Stimulated activated CD8-positive, alpha-beta memory T cell treated with anti-CD3 and anti-CD28 coated beads, Interleukin-15, amount 100 ng/mL, for 24 hours (primary cell): ENCODE measurements at places on chromosomes 4 and X.

- no peak for DNase-seq
These were observed 1066.9 kb upstream of the TENM3 start for GRCh38 chr4:181176306-181176705.

GRCh38 chrX:77917294-77917933 lies 6.9 kb downstream of the ATP7A start:
- DNase-seq, result no peak

GRCh38 chr4:186946682-186947294 lies 223.1 kb upstream of the FAT1 start:
- DNase-seq, result no peak

DNA sequence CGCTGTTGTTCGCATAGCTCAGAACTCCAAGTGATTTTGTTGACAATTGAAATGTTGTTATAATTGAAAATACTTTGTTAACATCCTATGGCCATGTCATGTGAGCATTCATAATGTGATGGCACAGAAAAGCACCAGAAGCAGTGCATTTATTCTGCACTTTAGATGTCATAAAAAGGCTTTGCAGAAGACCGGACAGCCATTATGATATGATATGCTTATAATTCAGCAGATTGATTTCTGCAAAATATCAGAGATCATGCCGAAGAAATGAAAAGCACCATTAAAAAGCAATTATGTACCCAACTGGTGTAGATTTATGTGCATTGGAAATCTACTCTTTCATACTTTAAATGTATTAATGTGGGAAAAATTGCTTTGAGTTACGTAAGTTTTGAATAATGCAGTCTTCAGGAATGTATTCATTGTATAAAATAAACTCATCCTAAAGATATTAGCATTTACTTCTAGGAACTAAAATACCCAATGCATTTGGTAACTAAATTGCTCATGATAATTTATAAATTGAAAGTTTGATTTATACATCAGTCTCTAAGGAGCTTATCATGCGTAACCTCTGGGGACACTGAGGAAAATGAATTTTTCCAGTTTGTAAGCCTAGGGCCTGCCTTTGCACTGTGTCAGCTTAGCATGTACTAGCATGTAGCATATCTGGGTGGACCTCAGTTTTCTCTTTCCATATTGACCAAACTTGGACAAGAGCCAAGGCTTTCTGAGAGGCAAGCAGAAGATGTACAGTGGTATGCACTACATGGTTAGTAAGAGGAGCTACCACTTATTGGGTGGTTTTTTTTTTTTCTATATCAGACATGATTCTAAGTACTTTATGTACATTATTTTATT lies 43.6 kb downstream of the TLR10 start:
- no peak for DNase-seq

DNA sequence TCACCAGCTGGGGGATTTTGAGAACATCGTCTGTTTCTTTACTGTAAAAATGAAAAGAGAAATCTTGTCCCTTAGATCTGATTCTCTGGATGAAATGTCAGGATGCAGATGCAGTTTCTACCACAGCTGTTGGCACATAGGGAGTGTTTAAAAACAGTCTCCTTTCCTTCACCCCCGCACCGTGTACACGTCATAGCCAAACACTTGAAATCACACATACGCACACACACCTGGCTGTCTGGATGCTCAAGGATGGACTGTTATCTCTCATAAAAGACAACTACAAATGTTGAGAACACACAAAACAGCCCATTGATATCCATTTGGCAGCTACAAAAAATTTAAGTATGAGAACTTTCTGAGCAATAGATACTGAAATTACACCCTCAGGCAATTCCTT lies 275.8 kb upstream of the CLNK start:
- DNase-seq, result no peak

GRCh38 chr4:123568936-123569335 lies 172.3 kb downstream of the SPRY1 start:
- DNase-seq, result no peak

DNA sequence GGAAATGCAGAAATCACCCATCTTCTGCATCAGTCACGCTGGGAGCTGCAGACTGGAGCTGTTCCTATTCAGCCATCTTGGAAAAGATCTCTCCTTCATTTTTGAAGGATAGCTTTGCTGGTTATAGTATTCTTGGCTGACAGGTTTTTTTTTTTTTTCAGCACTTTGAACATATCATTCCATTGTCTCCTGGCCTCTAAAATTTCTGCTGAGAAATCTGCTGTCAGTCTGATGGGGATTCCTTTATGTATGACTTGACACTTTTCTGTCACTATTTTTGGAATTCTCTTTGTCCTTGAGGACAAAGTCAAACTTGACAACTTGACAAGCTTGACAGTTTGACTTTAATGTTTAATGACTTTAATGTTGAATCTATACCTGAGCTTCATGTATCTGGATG lies 16.8 kb downstream of the HPGDS start:
- DNase-seq, result no peak

DNA sequence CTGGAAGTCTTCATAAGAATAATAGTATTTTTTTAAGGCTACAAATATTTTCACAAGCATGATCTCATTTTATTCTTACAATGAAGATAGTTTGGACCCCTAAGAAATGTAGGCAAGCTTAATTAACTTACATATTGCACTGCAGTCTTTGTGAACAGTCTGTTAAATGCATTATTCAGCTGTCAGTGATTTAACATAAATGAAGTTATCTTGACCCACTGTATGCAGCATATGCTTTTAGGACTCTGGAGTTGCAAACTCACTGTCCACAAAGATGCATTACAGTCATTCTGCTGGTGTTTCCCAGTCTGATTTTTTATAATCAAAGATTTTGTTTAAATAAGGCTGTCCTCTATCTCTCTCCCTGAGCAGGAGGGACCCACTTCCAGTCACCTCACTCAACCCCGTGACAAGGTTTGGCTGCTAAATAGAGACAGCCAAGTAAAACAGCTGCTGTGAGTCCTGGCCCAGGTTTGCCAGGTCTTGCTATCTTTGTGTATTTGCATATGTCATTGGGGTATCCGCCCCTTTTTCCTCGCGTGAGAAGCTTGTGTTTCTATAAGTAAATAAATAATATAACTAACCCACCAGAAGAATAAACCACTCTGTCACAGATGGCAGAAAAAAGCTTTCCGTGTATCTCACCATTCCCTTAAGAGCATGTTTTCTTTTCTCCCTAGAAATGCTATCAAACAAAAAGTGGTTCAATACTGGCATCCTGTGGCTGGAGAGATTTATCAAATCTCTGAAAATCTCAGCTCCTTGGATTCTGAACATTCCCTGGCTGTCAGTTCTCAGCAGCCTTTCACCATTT lies 67.0 kb downstream of the SLC7A11 start:
- no peak for DNase-seq

- DNase-seq, result no peak
These were observed 70.6 kb downstream of the MGST2 start for GRCh38 chr4:139736274-139736660.

- DNase-seq, result no peak
These were observed 566.4 kb upstream of the DIPK2B start for GRCh38 chrX:45766981-45767501.

DNA sequence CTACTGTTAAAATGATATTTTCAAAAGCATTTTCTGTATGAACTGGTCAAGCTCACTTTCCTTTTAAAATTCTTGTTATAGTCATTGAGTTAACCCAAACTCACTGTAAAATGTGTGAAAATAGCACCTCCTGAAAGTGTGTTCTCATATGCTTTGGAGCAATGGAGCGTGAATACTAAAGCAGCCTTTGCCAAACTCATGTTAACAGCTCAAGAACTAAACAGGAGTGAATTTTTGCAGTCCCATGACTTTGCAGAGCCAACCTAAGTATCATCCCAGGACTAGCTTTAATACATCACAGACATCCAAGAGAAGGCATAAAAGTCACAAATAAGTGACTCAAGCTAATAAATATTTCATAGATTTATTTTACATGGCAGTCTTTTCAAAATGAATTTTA lies 2.3 kb downstream of the AMMECR1 start:
- DNase-seq, result no peak

- no peak for DNase-seq
These were observed 952 bp downstream of the ANOS1 start for GRCh38 chrX:8730812-8731558.

DNA sequence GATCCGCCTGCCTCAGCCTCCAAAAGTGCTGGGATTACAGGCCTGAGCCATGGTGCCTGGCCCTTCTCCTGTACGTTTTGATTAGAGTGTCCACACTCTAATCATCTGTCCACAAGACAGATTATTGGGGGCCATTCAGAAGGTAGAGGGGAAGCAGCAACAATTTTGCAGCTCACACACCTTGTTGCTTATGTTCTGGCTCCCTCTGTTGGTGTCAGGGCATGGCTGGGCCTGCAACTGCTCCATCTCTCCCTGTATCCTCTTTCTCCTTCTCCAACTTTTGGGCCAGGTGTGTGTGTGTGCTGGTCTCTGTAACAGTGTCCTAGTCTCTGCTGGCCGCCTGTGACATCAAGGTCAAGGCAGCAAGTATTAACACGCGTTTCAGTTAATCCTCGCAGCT lies 125.5 kb upstream of the MBNL3 start:
- no peak for DNase-seq
